ENCODE measurements at places on chromosomes 4 and X.
A peak's percentile ranks its signal among the peaks of the same experiment; 100 is the strongest.

GRCh38 chr4:87038837-87039615 is 104.2 kb downstream of the AFF1 start:
- peak; percentile 69 for DNase-seq

DNA sequence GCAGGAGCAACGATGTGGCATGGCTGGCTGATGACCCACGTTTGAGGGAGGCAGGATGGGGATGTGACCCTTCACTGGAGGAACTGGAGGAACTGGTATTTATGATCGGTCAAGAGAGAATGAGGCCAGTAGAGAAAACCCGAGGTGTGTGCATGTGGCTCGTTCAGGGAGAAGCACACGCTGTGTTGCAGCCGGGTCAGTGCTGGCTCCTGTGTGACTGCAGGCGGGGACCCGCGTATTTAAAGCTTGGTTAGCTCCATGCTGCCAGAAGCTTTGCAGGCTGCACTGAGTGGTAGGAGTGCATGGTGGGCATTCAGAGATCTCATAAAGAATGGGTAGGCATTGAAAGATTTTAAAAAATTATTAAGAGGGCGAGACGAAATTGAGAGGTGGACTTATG is 52.1 kb downstream of the NELFA start:
- DNase-seq: no peak

- no peak for DNase-seq
These were observed 550.0 kb upstream of the DIPK2B start for GRCh38 chrX:45750639-45751038.

DNA sequence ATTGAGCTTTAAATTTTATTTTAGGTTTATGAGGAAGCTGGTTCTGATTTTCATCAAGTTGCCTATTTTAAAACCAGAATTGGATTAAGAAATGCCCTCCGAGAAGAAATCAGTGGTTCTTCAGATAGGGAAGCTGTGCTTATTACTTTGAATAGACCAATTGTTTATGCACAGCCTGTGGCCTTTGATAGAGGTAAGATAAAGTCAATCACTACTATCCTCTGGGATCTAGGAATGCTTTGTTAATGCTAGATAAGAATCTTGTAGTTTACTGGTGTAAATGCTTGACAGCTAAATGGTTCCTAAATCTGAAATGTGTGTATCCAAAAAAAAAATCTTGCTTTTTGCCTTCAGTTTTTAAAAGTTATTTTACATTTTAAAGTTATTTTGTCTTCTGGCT is 73.0 kb upstream of the ADAD1 start:
- no peak for DNase-seq

DNA sequence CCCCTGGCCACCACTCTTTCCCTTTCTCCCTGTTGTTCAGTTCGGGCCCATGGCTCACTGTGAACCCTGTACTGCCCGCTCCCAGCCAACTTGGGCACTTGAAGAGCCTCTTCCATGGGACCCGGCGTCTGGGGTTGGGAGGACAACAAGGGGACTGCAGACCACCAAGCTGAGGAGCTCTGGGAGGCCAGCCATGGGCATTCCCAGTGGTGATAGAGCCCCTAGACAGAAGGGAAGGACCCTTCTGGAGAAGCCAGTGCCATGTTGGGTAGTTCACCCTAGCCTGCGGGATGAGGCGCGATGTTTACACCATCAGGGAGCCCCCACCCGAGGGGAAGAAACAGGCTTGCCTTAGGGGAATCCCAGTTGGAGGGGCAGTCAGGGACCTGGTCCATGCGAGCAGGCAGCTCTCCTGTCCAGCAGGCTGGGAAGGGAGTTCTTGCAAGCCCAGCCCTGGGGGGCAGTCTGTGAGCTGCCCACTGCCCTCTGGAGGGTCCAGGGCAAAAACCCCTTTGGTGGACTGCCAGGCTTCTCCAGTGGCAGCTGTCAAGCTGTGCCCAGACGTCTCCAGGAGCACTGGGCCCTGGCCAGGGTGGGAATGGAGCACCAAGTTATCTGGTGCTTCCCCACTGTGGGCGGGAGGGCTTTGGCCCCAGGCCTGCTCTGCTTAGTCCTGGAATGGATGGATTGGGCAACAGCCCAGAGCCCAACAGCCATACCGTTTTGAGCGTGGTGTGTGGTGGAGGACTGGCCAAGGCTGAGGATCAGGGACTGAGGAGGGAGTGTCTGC is 23.7 kb upstream of the UBA1 start:
- no peak for DNase-seq

- DNase-seq: no peak
These were observed 6.6 kb downstream of the SMS start for GRCh38 chrX:21946925-21947641.

DNA sequence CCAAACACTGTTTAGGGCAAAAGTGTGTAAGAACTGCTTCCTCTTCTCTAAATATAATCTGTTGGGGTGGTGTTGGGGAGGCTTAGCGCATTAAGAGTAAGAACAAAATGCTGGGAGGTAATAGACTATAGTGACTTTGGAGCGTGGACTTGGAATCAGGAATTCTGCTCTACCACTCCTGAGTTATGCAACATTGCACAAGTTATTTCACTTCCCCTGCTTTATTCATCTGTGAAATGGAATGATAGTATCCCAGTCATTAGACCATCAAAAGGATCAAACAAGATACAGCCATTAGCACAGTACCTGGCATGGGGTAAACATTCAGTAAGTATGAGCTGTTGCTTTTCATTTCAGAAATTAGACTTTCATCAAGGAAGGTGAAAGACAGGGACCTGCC is 58.7 kb downstream of the IGFBP7 start:
- DNase-seq: no peak

DNA sequence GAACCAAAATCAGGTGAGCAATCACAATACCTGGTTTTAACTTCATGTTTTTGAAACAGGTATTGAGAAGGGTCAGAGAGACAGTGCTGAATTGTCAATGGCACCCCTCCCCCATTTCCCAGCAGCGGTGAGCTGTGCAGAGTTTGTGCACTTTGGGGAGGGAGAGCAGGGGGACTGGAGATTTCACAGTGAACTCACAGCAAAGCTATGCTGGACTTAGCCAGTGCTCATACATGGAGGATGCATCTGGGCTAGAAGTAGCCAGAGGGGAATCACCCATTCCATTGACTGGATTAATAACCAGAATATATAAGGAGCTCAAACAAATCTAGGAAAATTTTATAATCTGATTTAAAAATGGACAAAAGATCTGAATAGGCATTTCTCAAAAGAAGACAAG is 612.6 kb downstream of the STPG2 start:
- no peak for DNase-seq

- DNase-seq: no peak
These were observed 112.0 kb downstream of the SCLT1 start for GRCh38 chr4:128981377-128981776.

GRCh38 chr4:69859140-69859685 is 732 bp downstream of the SULT1E1 start:
- DNase-seq: no peak

GRCh38 chr4:26648260-26648659 is 64.4 kb downstream of the TBC1D19 start:
- DNase-seq: no peak

DNA sequence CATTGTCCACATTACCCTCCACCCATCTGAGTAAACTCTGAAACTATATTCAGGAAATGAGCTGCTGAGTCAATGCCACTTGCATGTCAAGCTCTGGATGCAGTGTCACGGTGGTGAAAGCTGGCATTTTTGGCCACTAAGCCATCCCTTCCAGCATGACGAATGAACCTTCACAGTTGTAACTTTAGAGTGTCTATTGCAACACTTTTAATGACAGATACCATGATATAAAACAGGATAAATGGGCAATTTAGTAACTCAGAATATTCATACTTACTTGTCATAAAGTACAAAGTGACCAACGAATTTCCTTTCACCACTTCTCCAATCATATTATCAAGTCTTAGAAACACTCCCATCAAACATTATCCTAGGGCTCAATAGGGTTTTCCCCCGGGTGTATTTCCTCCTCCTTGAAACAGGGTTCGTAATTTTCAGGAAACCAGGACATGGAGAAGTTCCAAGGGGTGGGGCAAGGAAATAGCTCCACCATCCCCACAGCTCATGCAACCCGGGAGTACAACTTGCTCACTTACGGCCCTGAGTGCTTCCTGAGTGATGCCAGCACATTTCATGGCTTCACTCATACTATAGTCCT is 73.1 kb downstream of the MTHFD2L start:
- DNase-seq: no peak

DNA sequence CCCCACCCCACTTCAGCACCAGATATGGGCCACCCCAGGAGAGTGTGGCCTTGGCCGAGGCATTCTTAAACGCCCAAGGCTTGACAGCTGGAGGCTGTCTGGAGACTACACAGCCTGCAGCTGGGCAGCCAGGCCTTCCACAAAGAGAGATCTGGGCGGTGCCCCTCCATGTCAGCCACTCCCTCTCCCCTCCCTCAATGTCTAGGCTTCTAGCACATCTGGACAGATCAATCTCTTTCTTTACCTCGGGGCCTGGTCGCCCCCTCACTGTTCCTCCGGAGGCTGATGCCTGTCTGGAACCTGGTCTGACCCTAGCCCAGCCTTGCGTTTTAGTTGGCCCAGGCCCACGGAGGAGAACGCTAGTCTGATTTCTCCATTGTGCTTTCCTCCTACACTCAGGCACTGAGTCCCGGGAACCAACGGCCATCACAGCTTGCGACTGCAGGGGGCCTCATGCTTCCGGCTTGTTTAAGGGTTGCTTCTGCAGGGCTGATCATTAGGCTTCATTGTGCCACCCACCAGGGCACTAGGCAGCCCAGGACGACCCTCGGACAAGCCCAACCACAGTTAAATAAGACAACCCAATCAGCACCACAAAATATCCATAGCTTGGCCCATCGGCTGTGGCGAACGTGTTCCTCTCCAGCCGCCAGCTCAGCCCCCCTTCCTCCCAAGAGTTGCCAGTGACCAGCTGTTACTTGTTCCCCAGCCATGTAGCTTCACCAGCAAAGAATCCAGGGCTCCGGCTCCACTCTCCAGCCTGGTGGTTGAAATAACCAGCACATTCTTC is 200.6 kb downstream of the BCOR start:
- no peak for DNase-seq

DNA sequence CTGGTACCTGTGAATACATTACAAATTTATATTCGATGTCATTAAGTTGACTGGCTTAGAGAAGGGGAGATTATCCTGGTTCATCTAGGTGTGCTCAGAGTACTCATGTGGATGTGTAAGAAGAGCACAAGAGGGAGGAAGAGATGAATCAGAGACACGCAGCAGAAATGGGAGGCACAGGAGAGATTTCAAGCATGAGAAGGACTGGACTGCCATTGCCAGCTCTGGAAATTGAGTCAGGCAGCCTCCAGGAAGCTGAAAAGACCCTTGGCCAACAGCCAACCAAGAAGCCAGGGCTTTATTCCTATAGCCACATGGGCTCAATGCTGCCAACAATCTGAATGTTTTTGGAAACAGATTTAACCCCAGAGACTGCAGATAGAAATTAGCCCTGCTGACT is 1390.0 kb downstream of the STIM2 start:
- DNase-seq: no peak

DNA sequence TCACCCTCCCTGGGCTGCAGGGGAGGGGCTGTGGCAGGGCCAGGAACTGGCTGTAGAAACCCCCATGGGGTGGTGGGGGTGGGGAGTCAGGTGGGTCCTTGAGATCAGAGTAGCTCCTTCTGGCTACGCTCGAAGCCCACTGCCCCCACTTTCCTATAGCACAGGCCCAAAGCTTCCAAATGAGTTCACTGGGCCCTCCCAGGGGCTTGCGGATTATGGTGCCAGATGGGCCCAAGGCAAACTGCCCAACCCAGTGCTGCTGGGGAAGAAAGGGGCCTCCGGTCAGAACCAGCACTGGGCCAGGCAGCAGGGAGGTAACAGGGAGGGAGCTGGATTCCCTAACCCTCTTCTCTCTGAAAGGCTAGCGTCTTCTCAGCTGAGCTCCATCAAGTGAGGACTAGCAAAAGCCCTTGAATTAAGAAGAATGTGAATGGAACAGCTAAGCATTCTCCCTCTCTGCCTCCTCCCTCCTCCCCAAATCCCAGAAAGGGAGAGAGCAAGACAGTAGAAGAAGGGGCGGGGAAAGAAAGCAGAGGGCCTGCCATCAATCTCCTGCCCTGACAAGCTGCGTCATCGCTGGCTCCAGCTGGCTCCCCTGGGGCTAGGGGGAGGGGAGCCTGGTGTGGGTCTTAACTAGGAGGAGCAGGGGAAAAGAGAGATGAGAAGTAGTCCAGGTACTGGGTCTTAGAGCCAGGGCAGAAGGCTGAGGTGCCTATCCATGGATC is 34.7 kb downstream of the FRMPD3 start:
- no peak for DNase-seq

DNA sequence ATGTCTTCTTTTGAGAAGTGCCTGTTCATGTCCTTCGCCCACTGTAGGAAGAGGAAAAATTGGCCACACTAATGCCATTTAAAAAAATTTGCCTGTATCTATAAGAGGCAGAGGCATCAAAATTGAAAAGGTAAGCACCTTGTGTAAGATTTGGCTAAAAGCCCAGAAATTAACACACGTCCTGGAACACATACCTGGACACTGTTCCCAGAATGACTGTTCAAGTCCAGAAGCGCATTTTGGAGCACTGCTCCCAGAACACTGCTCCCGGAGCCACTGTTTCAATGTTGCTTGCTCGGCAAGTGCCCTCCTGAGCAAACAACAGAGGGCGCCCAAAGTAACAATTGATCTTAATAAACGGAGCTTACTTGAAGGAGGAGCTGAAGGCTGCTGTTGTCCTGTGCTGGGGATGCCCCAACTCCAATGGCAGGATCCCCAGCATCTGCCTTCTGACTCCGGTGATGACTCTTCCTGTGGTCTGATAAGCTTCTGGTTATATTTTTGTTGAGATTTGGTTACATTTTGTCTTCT is 1958.6 kb downstream of the C4orf33 start:
- DNase-seq: no peak

DNA sequence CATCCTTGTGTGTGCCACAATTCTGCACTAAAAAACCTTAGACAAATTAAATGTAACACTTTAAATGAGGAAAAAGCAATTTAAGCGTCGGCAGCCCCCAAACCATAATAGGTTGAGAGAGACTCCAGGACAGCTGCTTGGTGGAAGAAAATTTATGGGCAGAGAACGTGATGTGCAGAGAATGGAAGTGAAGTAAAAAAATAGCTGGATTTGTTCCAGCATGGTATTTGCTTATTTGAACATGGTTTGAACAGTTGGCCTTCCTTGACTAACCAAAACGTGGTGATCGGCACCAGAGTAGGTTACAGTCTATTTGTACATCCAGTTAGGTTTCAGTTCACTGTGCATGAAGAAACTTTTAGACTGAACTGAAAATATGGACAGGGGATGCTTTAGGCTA is 343.0 kb upstream of the CPEB2 start:
- DNase-seq: peak; percentile 1

DNA sequence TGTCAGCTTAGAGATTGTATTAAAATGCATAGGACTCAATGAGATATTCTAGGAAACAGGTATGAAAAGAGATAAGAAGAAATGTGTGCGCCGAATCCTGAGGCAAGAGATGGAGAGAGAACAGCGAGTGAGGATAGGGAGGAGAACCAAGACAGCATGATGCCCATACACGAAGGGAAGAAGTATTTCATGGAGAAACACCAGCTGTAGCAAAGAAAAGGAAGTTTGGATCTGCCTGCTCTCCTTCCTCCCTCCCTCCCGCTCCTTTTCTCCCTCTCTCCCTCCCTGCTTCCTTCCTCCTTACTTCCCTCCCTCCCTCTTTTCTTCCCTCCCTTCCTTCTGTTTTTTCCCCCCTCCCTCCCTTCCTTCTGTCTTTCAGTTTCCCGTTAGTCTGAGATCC is 318.6 kb upstream of the TAPT1 start:
- no peak for DNase-seq

GRCh38 chr4:57091657-57092162 is 18.5 kb downstream of the IGFBP7 start:
- DNase-seq: no peak
